ENCODE measurements at places on chromosomes 6 and 20.

DNA sequence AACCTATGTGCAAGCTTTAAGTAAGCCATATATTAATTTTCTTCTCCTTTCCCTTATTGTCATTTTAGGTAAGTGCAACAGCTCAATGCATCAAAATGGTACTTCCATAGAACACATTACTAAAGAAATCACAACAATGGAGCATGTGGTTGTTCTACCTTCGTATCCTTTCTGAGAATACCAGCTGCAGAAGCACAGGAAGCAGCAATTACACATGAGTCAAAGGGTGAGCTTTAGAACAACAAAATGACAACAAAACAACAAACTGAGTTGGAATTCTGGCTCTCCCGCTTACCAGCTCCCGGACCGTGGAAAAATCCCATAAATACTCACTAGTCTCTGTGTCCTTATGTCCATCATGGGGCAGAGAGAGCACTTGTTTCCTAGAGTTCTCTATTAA, 108.9 kb downstream of the BCAS1 start:
- no peak for DNase-seq

GRCh38 chr6:39812853-39813533, 20.8 kb downstream of the DAAM2 start:
- DNase-seq, result no peak

GRCh38 chr6:86581833-86582232, 355.5 kb upstream of the HTR1E start:
- no peak for DNase-seq

DNA sequence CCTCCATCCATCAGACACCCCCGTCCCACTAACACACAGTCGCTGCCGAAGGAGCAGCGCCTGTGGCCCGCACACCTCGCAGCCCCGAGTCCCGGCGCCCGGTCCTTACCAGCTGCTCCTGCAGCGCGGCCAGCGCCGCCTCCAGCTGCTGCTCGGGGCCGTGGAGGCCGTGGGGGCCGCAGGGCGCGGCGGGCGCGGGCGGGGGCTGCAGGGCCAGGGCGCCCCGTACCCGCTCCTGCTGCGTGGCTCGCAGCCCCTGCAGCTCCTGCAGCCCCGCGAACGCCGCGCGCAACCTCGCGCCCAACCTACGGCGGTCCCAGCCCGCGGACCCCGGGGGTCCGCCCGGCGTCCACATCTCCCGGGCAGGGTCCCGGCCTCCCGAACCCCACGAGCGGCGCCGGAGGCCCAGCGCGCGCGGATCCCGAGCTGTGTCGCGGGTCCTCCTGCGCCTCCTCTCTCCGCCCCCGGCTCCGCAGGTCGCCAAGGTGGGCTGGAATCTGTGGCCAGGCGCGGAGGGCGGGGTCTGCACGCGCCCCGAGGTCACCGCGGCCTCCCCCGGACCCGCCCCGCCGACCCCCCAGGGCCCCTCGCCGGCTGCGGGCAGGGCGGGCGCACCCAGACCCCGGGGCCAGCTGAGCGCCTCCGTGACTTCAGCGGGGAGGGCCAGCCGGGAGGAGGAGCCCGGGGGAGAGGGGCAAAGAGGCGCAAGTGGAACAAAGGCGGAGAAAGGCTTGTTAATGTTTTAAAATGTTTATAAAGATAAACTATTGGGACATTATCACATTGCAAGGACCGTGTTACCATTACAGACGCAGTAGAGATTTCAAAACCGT, at the start of gene DACT2:
Gene DACT2, minus strand, starts transcription at position 499 of the 833 bp plus-strand sequence. Its CDS starts 144 bp downstream, at position 355.
- no peak for DNase-seq

GRCh38 chr6:150153905-150154492, 11.2 kb downstream of the PPP1R14C start:
- no peak for DNase-seq

GRCh38 chr20:32829311-32830005, 9.7 kb downstream of the MAPRE1 start:
- no peak for DNase-seq

DNA sequence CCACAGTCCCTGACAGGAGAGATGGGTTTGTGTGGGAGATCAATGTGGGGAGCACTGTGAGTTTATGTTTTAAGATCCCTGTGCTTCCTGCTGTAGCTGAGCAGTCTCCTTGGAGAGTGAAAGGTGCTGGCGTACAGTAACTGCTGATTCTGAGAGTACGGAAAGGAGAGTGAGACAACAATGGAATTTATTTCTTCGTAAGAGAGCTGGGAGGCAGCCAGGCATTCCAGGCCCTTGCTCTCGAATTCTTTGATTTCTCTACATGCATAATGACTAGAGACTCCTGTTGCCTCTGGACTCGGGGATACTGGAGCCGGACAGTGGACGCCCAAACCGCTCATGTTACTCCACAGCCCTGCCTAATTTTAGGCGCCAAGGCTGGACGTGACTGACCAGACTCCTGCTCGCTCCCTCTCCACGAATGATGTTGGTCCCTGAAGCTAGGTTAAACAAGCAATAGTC, 131.0 kb upstream of the PHACTR1 start:
- DNase-seq, result no peak

GRCh38 chr6:94953867-94954631, 623.3 kb upstream of the MANEA start:
- peak; percentile 29 for DNase-seq

DNA sequence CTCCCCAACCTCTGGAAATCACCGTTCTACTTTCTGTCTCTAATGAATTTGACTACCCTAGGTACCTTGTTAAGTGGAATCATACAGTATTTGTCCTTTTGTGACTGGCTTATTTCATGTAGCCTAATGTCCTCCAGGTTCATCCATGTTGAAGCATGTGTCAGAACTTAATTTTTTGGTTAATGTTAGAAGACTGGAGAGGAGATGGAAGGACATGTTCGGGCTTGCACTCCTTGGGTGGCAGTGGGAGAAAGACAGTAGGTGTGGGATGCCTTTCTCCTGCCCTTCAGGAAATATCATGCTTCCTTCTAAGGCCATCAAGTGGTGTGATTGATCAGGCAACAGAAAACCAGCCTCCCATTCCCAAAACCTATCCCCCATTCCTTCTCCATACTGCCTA, 61.1 kb upstream of the RNF144B start:
- DNase-seq, result no peak

DNA sequence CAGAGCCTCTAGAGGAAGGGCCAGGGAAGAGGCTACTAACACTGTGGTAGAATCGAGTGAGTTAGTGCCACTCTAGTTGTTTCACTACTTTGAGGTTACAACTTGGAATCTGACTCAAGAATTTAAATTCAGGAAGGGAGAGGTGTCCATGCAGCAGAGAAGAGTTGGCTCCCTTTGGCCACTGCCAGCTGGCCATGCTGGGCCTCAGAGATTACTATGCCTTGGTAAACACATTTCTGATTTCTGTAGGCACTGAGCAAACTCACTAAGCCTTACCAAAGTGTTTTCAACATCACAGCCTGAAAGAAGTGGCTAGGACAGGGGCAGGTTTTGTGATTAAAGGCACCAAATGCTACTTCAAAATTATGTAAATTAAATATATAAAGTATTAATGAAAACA, 61.9 kb downstream of the ZHX3 start:
- no peak for DNase-seq

DNA sequence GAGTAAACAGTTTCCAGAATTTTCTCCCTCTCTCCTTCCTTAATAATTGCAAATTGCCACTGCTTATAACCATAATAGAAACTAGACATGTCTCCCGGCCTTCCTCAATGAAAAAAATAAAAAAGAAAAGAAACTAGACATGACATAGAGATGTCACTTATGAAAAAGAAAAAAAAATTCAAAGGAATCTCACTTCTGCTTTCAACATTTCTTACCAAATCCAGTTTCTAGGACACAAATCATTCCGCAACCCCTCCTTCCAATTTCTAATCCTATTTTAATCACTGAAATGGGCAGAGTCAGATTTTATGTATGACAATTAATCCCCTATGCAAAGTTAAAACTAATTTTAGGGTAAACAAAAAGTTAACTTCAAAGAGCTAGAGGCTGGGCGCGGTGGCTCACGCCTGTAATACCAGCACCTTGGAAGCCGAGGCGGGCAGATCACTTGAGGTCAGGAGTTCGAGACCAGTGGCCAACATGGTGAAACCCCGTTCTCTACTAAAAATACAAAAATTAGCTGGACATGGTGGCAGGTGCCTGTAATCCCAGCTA, 40.1 kb upstream of the EEF1A1 start:
- DNase-seq, result no peak

DNA sequence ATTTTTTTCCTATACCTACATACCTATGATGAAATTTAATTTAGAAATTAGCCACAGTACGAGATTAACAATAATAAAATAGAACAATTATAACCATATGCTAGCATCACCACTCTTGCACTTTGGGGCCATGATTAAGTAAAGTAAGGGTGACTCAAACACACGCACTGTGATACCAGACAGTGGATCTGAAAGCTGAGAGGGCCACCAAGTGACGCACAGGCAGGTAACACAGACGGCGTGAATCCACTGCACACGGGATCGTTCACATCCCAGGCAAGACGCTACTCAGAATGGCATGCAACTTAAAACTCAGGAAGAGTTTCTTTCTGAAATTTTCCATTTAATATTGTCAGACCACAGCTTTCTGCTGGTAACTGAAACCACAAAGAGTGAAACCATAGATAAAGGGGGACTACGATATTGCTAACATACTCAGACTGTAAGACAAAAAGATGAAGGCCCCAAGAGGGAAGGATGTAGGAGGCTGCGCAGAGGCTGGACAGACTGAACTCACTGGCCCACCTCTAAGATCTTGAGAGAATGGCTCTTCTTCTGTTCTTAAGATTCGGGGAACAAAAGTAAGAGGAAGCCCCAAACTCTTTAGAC, 17.9 kb downstream of the RRBP1 start:
- DNase-seq, result no peak
